ENCODE measurements at places on chromosomes 3 and 15.

GRCh38 chr3:21654662-21655061 lies 96.3 kb downstream of the ZNF385D start:
- no peak for DNase-seq

DNA sequence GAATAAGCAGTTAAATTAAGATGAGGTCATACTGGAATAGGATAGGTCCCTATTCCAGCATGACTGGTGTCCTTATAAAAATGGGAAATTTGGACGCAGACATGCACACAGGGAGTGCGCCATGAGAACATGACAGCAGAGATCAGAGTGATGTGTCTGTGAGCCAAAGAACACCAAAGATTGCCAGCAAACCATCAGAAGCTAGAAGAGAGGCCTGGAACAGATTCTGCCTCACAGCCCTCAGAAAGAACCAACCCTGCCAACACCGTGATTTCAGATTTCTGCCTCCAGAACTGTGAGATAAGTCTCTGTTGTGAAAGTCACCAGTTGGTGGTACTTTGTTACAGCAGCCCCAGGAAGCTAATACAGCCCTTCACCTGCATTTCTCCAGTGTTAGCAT lies 34.7 kb downstream of the EPHB1 start:
- DNase-seq, result no peak

GRCh38 chr3:165197481-165197800 lies 1.3 kb upstream of the SLITRK3 start:
- DNase-seq, result no peak

DNA sequence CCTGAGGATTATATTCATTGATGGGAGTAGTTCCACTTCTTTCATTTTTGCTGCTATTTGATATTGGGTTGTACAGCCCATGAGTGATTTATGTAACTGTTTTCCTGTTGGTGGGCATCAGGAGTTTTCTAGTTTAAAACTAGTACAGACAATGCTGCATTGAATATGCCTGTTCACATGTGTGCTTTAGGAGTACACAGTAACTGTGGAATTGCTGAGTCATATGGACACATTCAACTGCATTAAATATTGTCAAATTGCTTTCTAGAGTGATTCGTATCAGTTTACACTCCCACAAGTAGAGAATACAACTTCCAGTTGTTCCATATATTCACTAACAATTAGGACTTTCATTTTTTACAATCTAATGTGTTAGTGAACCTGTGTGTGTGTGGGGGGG lies 59.8 kb upstream of the THSD4 start:
- DNase-seq, result peak; percentile 31

DNA sequence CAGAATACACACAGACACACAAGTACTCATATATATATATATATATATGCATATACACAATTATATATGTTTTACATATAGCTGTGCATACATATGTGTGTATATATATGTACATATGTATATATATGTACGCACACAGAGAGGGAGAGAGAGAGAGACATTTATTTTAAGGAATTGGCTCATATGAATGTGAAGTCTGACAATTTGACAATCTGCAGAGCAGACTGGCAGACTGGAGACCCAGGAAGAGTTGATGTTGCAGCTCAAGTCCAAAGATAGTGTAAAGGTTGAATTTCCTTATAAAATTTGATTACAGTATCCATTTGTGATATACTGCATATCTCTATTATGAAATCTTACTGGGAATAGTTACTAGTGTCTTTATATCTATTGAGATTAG lies 1330.3 kb upstream of the CADM2 start:
- no peak for DNase-seq

DNA sequence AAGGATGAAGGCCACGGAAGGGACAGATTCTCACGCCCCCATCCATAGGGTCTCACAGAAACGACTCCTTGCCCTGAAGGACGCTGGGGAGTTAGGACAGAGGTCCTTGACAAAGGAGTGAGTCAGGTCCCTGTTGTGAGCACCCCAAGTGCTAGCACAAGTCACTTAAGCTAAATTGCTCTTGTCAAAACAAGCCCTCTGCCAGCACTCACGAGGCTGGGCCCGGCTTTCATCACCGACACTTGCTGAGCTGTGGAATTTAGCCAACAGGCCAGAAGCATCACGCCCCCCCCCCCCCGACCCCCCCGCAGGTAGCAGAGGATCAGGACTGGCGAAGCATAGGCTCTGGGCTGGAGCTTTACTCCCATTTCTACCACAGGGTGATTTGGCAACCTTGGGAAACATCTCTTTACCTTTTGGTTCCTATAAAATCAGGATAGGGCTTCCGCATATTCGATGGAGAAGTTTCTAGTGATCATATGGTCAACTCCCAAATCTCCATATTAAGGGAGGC lies 75.4 kb downstream of the ADCY5 start:
- no peak for DNase-seq

- no peak for DNase-seq
Measured at GRCh38 chr15:61768131-61768530, 292.1 kb downstream of the VPS13C start.

DNA sequence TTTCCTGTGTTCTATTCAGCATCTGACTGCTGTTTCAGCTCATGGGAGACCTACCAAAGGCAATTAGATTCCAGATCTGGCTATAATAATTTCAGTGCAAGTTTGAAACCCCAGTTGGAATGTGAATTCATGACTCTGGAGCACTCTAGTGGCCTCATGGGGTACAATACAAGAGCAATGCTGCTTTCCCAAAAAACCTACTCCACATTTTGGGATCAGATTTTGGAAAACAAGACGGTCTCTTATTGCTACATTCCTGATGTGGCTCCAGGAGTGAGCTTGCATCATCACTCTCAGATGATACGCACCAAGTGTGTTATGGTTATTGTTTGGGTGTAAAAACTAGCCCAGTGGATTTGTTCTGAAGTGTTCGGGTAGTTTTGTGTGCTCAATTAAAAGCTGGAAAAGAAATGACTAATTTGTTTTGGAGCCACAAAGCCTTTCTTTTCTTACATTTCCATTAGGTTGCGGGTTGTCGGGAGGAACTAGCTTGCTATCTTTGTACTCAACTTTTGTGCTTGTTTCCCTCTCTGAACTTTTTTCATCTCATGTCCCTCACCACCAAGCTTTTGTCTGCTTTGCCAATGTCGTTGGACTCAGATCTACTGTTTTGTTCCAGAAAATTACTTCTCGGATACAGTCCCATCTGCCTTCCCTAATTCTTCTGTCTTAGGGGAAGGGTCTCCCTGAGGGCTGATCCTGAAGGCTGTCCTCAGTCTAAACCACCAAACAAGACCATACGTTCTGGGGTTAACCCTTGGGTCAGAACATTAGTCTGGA lies 272.1 kb downstream of the BBX start:
- no peak for DNase-seq

- DNase-seq, result peak; percentile 53
Measured at GRCh38 chr3:46208167-46208704, at the start of gene CCR1. CCR1 (minus strand) TSS chr3:46208313; CDS start chr3:46204313, 4,000 bp downstream.

All from common myeloid progenitor, CD34-positive (primary cell).